ENCODE measurements at places on chromosomes 2 and 18. TPM values are rescaled to one million over a fixed set of nuclear protein-coding genes. Genes with fewer than 3 reads are reported as not detected.
A peak's percentile ranks its signal among the peaks of the same experiment; 100 is the strongest.

Gene ALLC
- not detected for polyA plus RNA-seq

DNA sequence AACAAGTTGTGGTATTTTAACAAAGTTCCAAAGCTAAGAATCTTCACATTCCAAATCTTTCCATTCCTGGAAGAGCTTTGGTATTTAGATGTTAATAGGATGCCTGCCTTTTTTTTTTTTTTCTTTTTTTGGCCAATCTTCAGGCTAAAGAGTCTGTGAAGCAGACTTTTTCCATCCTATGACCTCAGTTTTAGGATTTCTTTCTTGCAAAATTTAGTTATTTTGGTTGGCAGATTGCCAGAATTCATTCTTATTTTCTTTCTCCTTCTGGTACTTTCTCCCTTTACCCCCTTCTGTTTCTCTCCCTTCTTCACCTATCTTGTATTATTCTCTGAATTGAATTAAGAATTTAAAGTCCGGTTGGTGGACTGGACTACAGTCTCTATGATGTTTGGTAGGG lies 217.8 kb upstream of the REV1 start:
- no peak for DNase-seq

- DNase-seq, result no peak
These were observed 73.4 kb downstream of the TWIST2 start for GRCh38 chr2:238921259-238921658.

Gene IL37
- polyA plus RNA-seq, result not detected

- DNase-seq, result no peak
These were observed 24.7 kb upstream of the DUSP2 start for GRCh38 chr2:96169868-96170507.

Gene DPYSL5
- not detected for polyA plus RNA-seq

DNA sequence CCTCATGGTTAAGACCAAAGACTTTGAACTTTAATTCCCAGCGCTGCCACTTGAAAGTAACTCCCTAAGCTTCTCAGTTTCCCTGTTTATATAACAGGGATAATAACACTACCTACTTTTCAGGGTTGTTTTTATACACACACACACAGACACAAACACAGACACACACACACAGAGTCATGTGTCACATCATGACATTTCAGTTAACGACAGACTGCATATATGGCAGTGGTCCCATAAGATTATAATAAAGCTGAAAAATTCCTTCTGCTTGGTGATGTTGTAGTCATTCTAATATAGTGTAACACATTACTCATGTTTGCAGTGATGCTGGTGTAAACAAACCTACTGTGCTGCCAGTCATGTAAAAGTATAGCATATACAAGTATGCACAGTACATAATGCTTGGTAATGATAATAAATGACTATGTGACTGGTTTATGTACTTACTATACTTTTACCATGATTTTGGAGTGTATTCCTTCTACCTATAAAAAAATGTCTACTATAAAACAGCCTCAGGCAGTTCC lies 89.2 kb upstream of the ITGA4 start:
- DNase-seq, result no peak

- DNase-seq, result no peak
These were observed 49.1 kb upstream of the GPC1 start for GRCh38 chr2:240386326-240386725.

Gene ZBTB14
- 3.9 TPM for polyA plus RNA-seq

DNA sequence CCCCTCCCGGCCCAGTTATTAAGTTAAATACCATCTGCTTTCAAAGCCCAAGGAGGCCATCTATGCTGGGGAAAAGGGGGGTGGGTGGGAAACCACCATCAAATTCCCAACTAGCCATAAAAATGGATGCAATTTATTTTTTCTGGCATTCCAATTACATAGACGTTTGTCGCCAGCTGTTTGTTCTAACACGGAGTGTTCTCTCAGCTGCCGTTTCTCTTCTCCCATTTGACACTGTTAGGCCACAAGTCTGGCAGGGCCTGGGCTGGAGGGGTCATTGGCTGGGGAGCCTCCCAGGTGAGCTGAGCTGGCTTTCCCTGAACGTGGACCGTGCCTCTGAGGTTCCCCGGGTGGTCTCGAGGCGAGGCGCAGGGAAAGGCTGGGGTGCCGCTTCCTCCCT lies 16.6 kb downstream of the ATOH8 start:
- no peak for DNase-seq

Gene STARD6
- not detected for polyA plus RNA-seq

GRCh38 chr2:100870652-100871531 lies 51.0 kb downstream of the NPAS2 start:
- no peak for DNase-seq

- no peak for DNase-seq
These were observed 1.4 kb downstream of the DOCK10 start for GRCh38 chr2:225040856-225041206.

DNA sequence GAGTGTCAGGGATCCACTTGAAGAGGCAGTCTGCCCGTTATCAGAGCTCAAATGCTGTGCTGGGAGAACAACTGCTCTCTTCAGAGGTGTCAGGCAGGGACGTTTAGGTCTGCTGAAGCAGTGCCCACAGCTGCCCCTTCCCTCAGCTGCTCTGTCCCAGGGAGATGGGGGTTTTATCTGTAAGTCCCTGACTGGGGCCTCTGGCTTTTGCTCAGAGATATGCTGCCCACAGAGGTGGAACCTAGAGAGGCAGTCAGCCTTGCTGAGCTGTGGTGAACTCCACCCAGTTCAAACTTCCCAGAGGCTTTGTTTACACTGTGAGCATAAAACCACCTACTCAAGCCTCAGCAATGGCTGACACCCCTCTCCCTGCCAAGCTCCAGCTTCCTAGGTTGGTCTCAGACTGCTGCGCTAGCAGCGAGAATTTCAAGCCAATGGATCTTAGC lies 38.1 kb downstream of the PLEK start:
- DNase-seq, result no peak

DNA sequence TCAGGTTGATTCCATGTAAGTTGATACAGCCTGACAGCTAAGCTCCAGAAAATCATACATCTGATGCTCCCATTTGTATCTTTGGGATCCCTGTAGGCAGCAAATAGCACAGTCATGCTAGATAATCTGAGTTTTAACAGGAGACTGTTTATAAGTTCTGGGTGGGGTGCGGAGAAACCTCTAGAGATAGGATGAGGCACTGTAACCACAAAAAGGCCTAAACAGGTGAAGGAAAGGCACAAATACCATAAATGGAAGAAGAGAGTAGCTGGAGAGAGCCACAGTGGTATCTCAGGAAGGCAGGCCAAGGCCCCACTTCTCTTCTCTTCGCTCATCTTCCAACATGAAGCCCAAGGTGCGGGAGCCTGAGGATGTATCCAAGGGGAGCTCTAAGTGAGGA lies 18.1 kb upstream of the B4GALT6 start:
- no peak for DNase-seq

- no peak for DNase-seq
These were observed 450.2 kb upstream of the KLHL29 start for GRCh38 chr2:22934747-22935146.

GRCh38 chr2:240958366-240959213 lies 39.8 kb upstream of the SNED1 start:
- DNase-seq, result no peak

Gene VIT
- 3.2 TPM for polyA plus RNA-seq

- DNase-seq, result no peak
These were observed 5.1 kb upstream of the GALNT13 start for GRCh38 chr2:153866595-153866994.

Gene PPIG
- 23.9 TPM for polyA plus RNA-seq

- no peak for DNase-seq
These were observed 204.8 kb downstream of the RBM43 start for GRCh38 chr2:151056870-151057269.

GRCh38 chr2:235709969-235710879 lies 216.4 kb downstream of the AGAP1 start:
- DNase-seq, result no peak

- peak; percentile 59 for DNase-seq
These were observed 108.3 kb downstream of the SMAD7 start for GRCh38 chr18:48842259-48843061.

GRCh38 chr2:29360016-29360784 lies 245.0 kb downstream of the CLIP4 start:
- DNase-seq, result no peak
